ENCODE measurements at places on chromosomes 5 and 9.

DNA sequence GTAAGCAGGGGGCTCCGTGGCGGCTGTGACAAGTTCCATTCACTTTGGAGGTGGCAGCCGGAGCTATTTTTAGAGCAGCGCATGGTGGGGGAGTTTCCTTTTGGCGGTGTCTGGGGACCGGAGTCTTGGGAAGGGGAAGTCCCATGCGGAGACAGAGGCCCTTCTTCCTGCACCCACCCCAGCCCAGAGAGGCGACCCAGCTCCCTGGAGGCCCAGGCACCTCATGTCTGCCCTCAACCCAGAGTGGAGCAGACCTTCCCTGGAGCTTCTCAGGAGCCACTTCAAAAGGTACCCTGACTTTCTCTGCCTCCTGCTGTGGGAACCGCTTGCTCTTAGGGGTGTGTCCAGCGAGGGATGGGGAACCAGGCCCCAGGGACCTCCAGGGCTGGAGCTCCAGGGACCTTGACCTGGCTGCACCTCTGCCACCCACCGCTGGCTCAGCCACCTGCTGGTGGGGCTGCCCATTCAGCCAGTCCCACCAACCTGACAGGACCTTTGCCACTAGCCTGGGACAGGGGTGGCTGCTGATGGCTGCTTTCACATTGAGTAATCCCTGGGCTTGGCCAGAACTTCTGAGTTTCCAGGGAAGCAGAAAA, 34.1 kb downstream of the NEK6 start:
- no peak for DNase-seq

DNA sequence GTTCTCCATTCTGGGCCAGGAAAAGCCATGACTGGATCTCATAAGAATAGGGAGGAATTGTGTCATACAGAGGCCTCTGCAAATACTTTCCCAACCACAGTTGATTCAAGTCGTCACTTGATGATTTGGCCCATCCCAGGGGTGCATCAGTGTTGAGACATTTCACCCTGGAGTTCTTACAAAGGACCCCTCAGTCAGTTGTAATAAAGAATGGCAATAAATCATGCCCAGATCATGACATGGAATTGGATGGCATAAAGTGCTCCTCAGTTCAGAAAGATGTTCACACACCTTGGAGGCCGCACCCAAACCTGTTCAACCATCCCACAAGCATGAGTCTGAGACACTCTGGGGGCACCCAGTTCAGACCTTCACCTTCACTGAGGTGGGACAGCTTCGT, 168.1 kb downstream of the NR3C1 start:
- no peak for DNase-seq

- DNase-seq: no peak
These were observed 113.4 kb downstream of the LHX2 start for GRCh38 chr9:124124729-124125650.

GRCh38 chr5:96565582-96566265, 96.5 kb upstream of the CAST start:
- peak; percentile 22 for DNase-seq

DNA sequence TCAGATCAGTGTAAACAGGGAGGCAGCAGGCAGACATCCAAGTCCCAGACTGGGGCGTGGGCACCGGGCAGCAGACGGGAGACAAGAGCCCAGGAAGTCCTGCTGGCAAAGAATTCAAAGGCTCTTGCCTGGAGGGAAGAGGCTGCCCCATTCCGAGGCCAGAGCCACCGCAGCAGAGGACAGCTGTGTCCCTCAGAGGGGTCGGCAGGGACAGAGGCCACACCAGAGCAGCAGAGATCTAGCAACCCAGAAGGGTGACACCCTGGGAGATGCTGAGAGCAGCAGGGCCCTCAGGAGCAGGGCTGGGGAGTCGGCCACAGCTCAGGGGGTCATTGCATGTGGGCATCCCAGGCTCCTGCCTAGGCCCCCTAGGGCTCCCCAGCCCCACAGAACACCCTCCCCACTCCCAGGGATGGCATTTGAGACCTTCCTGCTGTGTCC, 29.1 kb downstream of the ADAMTS2 start:
- DNase-seq: no peak

DNA sequence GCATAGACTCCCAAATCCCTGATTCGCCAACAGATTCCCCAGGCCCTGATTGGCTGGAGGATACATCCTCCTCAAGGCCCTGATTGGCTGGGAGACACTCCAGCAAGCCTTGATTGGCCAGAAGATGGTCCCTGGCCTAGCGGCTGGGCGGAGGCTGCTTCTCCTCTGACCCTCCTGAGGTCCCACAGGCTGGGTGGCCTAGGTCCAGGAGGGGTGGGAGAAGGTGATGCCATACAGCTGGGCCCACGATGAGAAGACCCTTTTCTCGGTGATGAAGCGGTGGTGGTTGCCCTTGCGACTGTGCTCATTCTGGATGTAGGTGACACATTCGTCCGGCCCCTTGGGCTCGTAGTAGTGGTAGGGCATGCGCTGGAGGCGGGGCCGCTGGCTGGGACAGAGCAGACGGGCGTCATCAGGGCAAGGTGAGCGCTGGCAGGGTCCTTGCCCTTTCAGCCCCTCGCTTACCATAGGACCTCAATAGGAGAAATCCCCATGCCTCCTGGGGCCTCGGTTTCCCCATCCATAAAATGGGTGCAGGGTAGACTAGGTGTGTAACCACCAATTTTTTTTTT, 9.0 kb upstream of the AK1 start:
- no peak for DNase-seq

DNA sequence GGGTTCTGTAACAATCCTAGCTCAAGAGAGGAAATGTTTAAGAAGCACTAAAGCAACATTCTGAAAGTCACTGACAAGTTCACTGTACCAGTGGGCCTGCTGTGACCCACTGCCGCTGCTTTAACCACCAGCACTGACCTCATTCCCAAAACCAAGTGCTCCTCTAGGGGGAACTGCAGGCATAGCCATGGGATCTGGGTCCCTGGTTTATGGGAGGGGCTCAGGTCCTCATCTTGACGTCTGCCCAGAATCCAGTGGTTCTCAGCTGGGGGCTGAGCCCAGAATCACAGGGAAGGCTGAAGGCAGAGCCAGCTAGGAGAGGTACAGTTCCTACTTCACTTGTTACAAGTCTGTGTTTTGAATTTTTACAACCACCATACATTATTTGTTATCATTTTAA, 36.1 kb upstream of the SLC2A8 start:
- DNase-seq: no peak

DNA sequence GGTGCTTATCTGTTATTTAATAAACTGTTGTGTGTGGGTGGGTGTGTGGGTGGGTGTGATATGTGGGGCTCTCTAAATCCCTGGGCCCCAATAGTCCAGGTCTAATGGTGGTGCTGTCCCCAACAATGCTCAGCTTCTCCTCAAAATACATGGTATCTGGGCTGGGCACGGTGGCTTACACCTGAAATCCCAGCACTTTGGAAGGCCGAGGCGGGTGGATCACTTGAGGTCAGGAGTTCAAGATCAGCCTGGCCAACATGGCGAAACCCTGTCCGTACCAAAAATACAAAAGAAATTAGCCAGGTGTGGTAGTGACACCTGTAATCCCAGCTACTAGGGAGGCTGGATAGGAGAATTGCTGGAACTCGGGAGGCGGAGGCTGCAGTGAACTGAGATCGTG, 4.5 kb upstream of the ORM1 start:
- DNase-seq: no peak

GRCh38 chr9:104279535-104280177, 185.5 kb downstream of the SMC2 start:
- DNase-seq: peak; percentile 22

DNA sequence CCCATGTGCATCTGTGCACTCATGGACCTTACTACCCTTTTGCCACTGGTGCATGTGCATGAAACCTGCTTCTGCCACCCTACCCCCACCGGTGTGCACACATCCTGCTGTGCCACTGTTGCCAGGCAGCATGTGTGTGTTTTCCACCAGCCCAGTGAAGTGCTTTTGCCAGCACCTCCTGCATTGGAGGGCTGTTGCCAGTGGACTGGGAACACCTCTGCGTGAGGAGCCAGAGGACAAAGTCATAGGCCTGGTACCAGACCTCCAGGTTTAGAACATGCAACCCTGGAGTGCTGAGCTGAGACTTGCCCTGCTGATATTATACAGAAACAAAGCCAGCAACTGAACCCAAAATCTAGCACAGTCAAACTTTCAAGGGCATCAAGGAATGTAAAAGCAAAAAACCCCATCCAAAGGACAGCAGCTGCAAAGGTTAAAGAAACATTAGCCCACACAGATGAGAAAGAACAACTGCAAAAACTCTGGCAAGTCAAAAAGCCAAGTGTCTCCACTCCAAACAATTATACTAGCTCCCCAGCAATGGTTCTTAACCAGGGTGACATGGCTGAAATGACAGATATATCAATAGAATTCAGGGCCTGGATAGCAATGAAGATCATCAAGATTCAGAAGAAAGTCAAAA, 70.6 kb upstream of the PTPN3 start:
- no peak for DNase-seq

DNA sequence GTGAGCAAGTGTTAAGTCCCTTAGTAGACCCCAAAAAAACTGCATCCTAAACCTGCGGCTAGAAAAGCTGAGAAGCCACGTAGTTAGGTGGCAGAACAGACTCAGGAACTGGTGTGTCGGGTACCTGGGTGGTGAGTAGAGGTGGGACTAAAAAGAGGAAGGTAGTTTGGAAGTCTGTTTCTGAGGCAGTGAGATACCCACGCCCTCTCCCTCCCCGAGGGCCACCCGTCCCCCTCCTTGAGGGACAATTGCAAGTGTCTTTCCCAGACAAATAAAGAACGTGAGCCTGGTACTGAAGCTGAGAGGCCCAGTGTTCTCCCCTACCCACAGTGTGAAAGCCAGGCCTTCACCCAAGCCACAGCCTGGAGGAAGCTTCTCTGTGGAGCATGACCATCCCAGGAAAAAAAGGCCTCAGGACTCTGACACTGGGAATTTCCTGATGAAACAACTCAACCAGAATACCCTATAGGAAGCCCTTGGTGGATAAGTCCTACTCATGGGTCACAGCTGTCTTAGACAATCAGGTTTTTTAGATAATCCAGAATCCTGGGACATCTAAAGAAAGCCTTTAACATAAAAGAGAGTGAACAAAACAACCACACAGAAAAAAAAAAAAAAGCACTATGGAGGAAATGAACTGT, 7.0 kb upstream of the CD74 start:
- DNase-seq: peak; percentile 16

DNA sequence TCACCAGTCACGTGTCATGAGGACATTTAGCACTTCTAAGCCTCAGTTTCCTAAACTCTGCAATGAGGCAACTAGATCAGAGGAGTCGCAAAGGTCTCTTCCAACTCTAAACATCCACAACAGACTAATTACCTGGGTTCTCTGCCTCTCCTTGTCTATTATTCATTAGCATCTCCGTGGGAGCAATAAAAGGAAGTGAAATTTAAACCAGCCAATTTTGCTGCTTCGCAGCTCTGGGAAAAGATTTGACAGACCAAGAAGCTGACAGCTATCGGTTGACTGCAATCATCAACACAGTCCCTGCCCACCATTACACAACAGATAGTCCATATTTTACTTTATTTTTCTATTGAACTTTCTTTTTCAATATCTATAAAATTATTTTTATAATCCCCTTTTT, 308.9 kb downstream of the NR2F1-AS1 start:
- no peak for DNase-seq

GRCh38 chr9:108209132-108209685, 646.6 kb downstream of the ACTL7B start:
- DNase-seq: no peak

DNA sequence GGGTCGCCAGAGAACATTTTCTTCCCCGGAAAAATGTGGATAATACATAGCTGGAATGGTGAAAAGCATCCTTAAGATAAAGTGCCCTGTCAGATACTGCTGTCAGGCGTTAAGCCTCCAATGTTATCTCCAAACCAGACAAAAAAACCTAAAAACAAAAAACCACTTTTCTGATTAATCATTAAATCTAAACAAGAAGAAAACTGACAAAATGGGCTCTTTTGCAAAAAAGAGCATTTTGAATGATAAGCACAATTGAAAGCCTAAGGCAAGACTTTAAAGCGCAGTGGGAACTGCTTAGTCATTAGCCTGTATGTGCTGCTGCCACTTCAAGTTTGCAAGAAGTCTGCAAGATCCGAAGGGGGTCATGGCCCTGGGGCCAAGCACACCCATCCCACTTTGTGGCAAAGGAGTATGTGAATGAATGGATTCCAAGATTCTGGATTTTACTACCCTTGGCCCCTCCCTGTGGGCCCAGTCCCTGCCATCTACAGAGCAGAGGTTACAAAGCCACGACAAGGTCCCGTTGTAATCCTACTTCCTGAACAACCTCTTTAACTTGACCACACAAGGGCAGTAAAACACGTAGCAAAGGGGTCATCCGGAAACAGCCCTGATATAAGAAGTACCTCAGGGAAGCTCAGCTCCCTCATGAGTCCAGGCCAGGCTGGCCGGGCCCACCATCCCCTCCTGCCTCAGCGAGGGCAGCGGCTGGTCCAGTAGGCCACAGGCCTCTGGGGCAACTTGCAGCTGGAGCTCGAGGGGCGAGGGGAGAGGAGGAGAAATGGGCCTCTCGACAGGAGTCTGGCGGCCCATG, 29.7 kb downstream of the SHB start:
- peak; percentile 83 for DNase-seq

DNA sequence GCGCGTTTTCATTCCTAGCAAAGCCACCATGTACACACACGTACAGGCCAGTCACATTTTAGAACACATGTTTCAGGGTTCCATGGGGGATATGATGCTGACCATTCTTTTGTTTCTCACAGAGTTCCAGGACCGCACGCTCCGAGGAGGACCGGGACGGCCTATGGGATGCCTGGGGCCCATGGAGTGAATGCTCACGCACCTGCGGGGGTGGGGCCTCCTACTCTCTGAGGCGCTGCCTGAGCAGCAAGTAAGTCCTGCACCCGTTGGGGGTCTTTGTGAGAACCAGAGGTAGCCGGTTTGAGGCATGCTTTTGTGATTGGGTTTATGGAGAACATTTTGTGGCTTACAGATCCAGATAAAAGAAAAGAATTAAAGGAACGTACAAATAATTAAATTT, 30.8 kb downstream of the ADAMTSL1 start:
- DNase-seq: no peak

DNA sequence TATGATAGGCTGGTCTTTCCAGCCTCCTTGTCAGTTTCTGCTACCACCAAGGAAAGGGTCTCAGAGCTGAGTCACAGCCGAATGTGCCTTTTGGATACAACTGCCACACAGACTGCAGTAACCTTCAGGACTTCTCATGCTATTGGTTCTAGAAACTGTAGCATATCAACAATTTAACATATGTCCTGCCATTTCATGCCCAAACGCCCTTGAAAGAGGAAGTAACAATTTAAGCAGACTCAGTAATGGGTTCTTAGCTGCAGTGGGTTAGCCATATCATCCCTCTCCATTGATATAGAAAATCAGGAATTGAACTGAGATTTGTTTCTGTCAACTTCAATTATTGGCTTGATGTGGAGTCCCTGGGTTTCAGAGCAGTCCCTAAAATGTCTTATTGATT, 4.1 kb upstream of the CLK4 start:
- peak; percentile 67 for DNase-seq

GRCh38 chr5:90386099-90386710, 23.4 kb downstream of the CETN3 start:
- peak; percentile 63 for DNase-seq

GRCh38 chr5:159906943-159907342, 9.3 kb upstream of the ADRA1B start:
- no peak for DNase-seq

GRCh38 chr9:92538541-92538940, 2.8 kb upstream of the ECM2 start:
- DNase-seq: no peak

GRCh38 chr5:126656401-126657007, 55.8 kb downstream of the PHAX start:
- DNase-seq: peak; percentile 22

GRCh38 chr9:98118640-98119601, at the start of gene TRIM14:
TSS of gene TRIM14 (minus strand) at chr9:98119222. CDS start at chr9:98119188, 34 bp downstream.
- DNase-seq: peak; percentile 84

- DNase-seq: no peak
These were observed 5.9 kb upstream of the TRPM3 start for GRCh38 chr9:71127301-71127700.

Measured in OCI-M1 (cell line).